ENCODE measurements at places on chromosomes 2 and 18.

DNA sequence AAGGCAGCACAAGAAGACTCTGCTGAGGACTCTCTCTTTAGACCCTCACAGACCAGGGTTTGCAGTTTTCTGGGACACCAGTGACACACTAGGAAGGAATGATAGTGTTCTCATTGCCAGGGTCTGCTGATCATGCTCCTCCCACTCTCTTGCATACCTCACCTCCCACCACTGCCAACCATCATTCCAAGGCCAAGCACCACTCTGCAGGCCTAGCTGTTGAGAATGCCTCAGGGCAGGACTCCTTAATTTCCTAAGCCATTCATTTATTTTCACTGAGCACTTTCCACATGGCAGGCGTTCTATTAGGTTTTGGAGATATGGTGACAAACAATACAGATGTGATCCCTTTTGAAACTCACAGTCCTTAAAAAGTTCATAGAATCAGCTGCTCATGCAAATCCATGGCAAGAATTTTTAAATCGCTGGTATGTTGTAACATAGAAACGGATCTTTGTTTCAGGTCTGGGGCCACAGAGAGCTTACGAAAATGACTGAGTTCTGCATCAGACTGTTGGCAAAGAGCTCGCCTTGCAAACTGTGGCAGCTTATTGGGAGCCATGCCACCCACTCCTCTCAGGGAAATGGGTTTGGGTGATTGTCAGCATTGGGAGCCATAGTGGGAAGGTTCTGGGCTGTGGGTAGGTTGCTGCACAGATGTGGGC lies 78.5 kb downstream of the XDH start:
- ATAC-seq, result no peak

- ATAC-seq, result no peak
Measured at GRCh38 chr2:62189196-62189595, 6.7 kb upstream of the B3GNT2 start.

- no peak for ATAC-seq
Measured at GRCh38 chr2:27363933-27364332, 6.2 kb downstream of the EIF2B4 start.

DNA sequence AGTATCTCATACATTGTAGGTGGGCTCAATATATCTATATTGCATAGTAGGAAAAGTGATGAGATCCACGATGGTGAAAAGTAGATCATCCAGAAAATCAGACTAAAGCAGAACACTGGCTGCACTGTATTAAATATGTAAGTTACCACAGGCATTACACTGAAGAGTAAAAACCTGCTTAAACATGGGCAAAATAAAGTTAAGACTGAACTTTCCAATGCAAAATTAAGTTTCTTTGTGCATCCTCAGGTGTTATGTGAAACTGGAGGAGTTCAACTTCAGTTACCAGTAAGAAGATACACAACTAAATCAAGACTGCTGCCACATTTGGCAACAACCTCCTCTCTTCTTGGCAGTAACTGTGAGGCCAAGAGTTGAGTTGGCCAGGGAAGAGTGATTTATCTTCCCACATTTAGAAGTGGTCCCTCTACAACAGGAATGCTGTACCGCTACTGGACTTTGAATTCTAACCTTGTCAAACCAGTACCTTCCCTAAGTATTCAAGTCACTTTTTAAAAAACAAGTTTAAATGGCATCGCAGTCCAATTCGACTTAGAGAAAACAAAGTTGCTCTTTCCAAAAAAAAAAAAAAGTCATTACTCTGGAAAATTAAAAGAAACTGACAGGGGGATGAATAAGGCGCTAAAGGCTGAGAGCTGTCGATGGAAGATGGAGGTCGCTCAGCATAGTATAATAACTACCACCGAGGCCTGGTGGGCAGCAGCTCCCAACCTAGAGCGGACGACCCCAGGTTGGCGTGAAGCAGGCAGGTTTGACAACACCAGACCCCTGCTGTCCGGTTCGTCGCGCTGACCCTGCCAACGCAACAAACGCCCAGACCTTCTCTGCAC lies 1.1 kb downstream of the MAP4K3 start:
- ATAC-seq, result peak; percentile 1

- no peak for ATAC-seq
Measured at GRCh38 chr2:88006912-88007439, 9.4 kb downstream of the RNU2-63P start.

DNA sequence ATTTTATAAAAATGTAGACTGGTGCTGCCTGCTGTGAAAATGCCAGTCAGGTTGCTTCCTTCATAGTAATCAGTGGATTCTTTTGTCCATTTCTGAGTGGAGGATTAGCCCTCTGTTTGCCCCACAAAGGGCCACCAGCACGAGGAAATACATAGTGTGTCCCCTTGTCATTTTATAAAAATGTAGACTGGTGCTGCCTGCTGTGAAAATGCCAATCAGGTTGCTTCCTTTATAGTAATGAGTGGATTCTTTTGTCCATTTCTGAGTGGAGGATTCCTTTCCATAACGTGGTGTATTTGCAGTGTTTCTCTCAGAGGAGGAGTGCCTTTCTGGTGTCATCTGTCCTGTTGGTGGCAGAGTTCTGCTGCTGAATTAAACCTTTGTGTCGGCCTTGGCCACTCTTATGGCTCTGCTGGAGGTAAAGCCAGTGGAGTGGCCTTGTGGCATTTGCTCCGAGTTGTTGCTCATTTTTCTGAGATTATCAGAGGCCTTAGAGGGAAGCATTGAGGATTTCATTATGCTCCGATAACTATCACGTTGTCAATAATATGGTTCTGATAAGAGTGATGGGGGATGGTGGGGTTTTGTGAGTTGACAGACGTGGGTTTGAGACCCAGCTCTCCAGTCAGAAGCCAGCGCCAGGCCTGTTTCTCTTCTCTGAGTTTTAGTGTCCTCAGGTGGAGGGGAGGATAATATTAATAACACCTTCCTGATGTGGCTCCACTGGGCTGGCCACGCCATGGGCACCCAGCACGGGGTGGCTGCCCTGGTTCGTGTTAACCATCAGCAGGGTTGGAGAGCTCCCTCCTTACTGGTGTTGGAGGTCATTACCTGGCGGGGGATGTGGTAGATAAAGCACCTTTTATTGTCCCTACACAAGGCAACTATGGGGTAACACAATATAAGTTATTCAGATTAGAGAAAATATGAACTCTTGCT lies 96.6 kb downstream of the NEDD4L start:
- ATAC-seq, result no peak

DNA sequence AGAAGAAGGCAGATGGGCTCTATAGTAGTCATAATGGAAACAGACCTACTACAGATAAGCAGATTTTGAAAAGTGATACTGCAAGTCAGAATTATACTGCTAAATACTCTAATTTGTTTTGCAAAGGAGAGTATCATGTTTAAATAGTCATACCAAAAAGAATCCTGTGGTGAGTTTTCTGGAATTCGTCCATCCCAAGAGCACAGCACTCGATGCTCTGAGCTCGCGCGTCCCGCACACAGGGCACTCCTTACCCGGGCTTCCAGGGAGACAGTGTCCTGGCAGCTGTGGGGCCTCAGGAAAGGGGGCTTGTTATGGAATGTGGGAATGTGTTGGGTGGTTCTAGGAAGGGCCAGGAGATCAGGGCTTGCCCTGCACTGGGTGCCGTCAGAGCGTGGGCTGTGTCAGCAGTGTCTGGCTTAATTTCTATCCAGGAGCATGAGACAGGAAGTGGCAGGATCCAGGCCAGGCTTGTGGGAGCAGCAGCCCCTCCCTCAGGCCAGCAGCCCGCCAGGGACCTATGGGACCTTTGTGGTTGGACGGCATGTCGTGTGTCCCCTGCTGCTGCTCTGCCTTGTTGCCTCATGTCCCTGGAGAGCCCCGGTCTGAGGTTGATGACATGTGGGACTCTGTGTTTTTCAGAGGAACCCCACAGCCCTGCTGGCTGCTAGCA lies 193.2 kb upstream of the TPO start:
- ATAC-seq, result no peak

DNA sequence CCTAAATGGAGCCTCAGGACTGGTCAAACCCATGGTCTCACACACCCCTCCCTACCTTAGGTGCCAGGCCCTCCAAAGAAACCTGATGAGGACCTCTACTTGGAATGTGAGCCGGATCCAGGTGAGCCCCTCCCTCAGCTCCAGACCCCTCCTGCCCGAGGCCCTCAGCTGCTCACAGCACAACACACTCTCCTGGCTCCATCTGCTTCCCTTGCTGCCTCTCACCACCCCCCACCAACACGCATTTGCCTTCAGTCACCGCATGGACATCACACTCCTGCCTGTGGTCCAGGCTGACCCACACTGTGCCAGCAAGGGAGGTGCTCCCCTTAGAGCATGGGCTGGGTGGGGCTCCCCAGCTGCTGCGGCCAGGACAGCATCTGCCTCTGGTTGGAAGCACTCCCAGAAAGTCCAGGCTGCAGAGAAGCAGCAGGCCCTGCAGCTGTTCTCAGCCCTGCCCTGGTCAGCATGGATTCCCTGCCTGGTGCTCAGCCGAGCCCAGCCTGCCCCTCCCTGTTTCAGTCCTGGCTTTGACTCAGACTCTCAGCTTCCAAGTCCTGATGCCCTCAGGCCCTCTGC lies 15.1 kb downstream of the SH2D6 start:
- ATAC-seq, result peak; percentile 82

GRCh38 chr2:59868981-59869380 lies 684.5 kb downstream of the BCL11A start:
- ATAC-seq, result no peak

GRCh38 chr2:118255771-118256372 lies 167.6 kb downstream of the INSIG2 start:
- ATAC-seq, result no peak

DNA sequence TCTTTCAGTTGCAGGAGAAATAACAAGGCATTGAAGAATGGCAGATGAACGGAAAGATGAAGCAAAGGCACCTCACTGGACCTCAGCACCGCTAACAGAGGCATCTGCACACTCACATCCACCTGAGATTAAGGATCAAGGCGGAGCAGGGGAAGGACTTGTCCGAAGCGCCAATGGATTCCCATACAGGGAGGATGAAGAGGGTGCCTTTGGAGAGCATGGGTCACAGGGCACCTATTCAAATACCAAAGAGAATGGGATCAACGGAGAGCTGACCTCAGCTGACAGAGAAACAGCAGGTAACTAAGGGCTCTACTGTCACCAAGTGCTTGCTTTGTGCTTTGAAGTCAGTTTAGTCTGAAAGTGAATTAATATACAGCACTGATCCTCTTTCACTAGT lies 118.5 kb upstream of the UNC80 start:
- no peak for ATAC-seq

DNA sequence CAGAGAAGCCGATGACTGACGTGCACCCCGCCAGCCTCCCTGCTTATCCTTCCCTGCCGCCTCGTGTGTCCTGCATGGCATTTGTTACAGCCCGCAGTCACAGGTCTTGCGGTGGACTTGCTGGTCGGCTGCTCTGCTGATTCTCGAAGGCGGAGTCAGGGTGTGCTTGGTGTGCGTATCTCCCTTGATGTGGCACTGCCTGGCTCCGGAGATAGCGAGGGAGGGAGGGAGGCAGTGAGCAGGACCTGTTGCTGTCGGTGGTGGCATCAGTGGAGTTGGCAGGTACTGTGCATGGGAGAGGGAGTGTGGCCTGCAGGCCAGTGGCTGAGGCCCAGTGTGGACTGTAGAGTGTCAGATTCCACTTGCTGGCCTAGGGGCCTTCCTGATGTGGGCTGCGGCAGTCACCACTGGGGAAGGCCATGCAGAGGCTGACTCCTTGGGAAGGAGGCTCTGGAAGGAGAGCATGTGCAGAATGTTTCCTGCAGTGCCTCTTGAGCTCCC lies 198.9 kb downstream of the AGAP1 start:
- ATAC-seq, result no peak

DNA sequence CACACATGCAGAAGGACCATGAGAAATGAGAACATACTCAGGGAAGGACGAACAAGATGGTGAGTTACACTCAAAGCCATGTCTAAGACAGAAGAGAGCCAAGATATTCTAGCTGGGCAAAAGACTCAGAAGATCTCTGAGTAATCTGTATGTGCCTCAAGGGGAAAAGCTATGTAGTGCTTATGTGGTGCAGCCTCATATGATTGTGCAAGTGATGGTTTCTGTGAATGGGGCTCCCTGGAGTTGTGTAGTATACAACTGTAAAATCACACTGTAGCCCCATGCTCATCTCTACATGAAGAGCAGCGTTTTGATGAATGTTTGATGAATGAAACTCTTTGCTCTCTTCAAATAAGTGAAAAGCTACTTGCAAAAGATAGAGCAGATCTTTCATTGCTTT lies 57.5 kb downstream of the OSR1 start:
- ATAC-seq, result no peak

DNA sequence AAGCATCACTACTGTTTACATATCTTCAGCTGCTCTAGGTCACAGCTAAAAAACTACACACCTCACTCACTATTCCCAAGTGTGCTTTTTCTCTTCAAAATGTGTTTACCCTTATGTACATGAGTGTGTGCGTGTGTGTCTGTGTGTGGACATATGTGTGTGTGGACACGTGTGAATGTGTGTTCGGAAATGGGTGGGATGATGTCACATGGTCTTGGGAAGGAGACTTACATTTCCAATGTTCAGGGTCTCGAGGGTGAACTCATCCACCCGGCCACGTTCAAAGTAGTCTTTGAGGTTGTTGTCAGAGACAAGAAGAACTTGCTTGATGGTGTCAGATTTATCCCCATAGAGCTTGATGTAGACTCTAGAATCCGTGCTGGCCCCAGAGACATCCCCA lies 87.8 kb downstream of the LOXHD1 start:
- no peak for ATAC-seq

DNA sequence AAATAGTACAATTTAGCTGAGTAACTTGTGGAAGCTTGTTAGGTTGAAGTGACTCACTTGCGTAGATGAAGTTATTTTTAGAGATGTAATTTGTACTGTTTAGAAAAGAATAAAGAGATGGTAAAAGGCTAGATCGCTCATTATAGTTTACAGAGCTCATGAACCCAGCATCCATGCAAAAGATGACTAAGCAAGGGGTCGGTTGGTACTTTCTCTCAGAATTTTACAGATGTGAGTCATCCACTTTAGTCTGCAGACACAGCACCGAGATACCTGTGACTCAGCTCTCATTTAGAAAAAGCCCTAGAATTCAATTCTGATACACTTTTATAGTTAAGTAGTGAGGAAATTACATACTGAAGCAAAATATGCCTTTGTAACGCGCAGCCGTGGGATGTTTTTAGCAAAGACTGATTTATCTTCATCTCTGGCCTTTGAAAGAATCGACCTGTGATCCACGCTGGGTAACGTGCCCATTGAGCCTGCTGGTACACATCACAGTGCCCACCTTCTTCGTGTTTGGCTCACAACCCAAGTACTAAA lies 116.5 kb upstream of the FOSL2 start:
- ATAC-seq, result peak; percentile 85

DNA sequence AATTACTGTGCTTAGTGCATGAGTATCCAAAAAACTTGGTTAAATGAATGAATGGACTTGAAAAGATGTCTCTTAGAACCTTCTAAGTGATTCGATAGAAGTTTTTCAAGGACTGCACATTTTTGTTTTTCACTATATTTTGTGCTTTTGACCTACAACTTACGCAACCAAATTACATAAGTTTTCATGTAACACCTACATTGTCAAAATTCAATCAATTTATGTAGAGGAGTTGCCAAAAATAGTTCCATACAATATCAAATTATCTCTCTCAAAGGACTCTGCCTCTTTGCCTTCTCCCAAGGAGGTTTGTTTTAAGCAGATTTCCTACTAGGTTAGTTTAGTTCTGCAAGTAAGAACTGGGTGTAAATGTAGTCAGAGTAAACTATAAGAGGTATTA lies 10.3 kb downstream of the MARCHF7 start:
- no peak for ATAC-seq
